Fibroblast of skin of abdomen (primary cell): ENCODE measurements at places on chromosomes 12 and 14.

DNA sequence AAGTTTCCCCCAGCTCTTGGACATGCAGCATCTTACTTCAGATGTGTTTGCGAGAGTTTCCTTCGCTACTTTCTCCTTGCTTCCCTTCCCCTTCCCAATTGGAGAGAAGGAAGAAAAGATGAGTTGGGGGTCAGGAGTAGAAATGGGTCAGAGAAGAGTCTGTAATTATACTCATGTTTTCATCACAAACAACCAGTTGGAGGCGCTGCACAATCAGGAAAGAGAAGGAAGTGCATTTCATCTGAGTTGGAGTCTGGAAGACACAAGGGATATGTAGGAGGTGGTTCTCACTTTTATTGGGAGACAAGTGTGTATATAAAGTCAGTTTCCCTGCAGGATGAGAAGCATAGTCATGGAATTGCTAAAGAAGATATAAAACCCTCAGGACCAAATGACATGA lies 31.3 kb upstream of the VSX2 start:
- DNase-seq, result no peak

- DNase-seq, result no peak
Measured at GRCh38 chr12:6057700-6058099, 66.8 kb downstream of the VWF start.

- DNase-seq, result peak; percentile 87
Measured at GRCh38 chr12:75635606-75636444, 124.4 kb upstream of the KRR1 start.

DNA sequence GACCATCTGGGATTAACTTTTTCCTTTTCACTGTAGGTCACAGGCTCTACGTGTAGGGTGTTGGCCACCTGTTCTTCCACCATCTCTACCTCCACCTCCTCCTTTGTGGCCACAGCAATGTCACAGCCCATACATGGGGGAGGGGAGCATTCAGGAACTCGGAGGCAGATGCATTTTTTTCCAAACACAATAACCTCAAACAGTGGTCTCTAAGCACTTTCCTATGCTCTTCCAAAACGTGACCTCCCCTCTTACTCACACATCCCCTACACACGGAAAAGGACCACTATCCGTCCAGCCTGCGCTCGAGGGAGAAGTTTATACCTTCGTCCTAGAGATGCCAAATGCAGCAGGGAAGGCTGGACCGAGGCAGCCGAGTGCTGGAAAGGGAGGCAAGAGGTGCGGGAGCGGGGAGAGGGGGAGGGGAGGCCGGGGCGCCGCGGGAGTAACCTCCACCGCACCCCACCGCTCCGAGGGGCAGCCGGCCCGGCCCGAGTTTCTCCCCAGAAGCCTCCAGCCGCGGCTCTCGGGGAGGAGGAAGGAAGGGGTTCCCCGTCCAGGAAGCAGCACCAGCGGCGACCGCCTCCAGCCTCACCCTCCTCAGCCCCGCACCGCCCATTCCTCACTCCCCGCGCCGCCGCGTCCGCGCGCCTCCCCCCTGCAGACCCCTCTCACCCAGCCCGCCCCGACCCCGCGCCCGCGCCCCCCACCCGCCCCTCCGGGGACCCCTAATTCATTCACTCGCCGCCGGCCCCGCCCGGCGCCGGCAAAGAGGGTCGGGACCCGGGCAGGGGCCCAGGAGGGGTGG lies 594 bp downstream of the KRAS start:
- DNase-seq, result no peak

- DNase-seq, result no peak
Measured at GRCh38 chr12:754473-754820, 2.1 kb downstream of the WNK1 start.

DNA sequence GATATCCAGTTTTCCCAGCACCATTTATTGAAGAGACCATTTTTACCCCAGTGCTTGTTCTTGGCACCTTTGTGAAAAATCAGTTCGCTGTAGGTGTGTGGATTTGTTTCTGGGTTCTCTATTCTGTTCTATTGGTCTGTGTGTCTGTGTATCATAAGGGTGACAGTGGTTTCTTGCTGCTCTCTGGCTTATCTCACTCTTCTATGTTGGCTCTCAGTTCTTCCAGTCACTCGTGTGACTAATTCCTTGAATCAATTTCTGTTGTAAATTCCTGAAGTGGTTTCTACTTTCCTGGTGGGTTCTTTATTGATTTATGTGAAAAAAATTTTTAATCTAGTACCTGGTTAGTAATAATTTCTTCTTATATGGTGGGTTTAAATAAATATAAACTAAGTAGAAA lies 58.3 kb downstream of the OTOGL start:
- DNase-seq, result peak; percentile 42

- DNase-seq, result peak; percentile 25
Measured at GRCh38 chr12:22083167-22083566, 37.1 kb downstream of the CMAS start.

DNA sequence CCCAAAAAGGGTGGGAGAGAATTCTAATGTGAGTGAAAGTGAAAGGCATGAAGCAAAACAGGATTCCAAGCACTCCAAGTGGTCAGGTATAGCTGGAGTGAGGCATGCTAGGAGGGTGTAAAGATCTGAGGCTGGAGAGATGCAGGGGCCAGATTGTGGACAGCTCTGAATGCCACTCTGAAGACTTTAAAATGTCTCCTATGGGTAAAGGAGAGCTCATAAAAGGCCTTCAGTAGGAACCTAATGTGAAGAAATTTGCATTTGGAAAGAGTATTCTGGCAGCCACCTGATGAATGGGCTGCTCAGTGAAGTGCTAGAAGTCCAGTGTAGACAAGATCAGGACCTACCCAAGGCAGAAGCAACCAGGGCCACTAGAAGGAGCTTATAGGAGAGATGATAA lies 68.9 kb downstream of the DNAI7 start:
- DNase-seq, result no peak

DNA sequence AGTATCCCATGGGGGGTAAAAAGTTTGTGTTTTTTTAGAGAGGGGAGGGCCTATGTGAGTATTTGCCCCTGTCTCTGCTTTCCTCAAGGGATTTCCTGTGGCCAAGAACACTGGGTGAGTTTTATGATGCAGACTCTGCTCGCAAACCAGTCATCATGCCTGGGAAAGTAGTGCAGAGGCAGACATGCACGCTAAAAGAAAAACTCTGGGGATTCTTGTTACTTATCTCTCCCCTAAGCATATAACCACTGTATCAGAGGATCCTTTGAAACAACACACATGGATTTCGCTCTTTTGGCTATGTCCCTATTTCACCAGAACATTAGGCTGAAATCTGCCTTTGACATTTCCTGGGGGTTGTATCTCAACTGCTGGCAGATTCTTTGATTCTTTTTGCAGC lies 1845.8 kb upstream of the SEL1L start:
- DNase-seq, result no peak

- no peak for DNase-seq
Measured at GRCh38 chr12:29725587-29726320, 58.0 kb downstream of the TMTC1 start.

DNA sequence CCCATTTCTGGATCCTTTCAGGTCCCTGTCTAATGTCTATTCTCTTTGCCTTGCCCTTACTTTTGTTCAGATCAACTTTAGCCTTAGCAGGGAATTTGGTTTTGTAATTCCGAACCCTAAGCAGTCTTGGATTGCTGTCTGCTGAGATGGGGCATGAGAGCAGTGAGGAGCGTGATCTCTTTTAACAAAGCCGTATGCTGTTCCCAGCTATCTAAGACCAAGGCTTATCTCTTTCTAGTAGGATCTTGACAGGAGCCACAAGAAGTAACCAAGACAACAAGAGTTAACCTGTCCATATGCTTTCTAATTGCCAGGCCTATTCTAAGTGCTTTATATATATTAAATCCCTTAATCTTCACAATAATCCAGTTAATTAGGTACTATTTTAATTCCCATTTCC lies 4.5 kb upstream of the DHRS7 start:
- DNase-seq, result no peak

DNA sequence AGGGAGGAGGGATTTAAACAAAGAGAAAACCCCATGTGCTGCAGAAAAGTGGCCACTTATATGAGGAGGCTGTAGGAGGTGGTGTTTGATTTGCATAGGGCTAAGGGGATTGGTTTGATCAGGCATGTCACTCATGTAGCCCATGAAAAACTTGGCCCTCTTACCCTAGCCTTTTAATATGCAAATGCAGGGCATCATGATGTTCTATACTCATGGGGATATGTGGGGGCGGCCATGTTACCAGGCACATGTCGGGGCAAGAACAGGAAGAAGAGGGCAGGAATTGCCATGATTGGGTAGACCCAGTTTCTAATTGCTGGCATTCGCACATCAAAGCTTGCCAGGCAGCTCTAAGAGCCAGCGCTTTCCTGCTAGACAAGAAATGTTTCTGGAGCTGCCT lies 28.8 kb downstream of the KLRK1 start:
- DNase-seq, result no peak

DNA sequence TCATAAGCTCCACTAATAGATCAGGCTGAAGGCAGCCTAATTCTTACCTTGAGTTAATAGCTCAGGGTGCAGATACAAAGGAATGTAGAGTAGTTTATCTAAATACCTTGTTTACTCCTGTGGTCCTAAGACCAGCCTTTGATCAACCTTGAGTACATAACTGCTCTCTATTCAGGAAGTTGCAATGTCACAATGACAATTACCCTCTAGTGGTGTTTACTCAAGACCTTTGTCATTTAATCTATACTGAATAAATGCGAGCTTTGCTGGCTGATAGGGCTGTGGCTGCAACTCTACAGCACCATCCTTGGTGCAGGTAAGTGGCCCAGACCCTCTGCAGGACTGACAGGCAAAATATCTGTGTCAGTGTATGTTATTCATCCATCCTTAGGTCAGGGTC lies 282.7 kb downstream of the ATXN7L3B start:
- DNase-seq, result no peak

GRCh38 chr12:56128670-56129205 lies 671 bp downstream of the ESYT1 start:
- DNase-seq, result no peak

DNA sequence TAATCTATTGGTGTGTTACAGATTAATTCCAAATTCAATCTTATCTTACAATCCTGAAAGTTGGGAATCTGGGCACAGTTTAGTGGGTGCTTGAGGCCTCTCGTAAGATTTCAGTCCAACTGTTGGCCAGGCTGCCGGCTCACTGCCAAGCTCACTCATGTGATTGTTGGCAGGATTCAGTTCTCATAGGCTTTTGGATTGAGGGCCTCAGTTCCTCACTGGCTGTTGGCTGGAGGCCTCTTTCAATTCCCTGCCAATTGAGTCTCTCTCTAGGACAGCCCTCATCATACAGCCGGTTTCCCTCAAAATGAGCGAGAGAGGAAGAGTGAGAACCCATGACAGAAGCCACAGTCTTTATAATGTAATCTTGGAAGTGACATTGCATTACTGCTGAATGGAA lies 123.5 kb upstream of the FBXO33 start:
- no peak for DNase-seq

- no peak for DNase-seq
Measured at GRCh38 chr12:125919856-125920470, 854.7 kb downstream of the AACS start.

- peak; percentile 79 for DNase-seq
Measured at GRCh38 chr12:94832780-94833681, 170.5 kb downstream of the NDUFA12 start.

- DNase-seq, result peak; percentile 33
Measured at GRCh38 chr12:69575346-69575745, 9.9 kb upstream of the CCT2 start.

- peak; percentile 92 for DNase-seq
Measured at GRCh38 chr12:128823916-128824839, at the start of gene SLC15A4. SLC15A4 (minus strand) TSS chr12:128823958; CDS start chr12:128823943, 15 bp downstream.

DNA sequence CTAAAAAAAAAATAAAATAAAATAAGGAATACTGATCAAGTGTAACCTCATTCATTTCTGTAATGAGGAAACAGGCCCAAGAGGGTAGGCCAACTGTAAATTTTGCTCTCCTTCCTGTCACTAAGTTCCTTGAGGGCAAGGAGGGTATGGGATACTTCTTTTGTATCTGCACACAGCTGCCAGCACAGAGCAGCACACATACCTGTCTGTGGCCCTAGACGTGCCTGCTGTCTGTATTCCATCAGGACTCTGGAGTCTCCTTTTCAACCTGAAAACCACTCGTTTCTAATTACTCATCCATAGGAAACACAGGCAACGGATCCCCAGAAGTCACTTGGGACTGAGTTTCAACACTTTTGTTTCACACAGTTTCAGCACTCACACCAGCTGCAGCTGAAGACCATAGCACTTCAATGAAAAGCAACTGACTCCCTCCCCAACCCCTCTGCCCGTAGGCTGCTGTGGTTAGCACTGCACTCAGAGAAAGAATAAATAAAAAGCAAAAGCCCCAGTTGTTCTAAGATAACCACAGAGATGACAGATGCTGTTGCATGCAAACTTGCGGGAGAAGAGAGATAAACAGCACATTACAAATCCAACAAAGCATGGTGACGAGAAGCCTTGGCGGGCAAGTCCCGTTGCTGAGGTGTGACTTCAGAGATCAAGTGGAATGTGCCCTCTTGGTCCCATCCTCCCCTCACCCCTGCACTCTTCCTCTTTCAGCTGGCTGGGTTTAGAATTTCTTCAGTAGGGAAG lies 24.9 kb downstream of the CRACR2A start:
- peak; percentile 24 for DNase-seq

DNA sequence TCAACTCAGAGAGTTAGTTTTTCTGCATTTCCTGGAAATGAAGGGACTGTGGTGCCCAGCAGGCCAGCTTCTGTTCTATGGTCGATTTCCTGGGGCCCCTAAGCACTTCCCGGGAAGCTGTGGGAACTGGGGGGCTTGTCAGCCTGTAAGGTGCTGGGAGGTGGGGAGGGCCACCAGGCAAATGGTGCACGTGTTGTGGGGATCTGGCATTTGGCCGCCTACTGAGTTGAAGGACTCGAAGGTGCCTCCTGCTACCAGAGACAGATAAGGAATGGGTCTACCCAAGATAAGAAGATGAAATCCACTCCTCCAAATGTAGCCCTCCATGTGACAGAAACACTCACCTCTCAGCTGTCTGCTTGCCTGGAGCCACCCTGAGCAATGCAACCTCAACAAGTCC lies 341.7 kb downstream of the DPF3 start:
- DNase-seq, result no peak

- no peak for DNase-seq
Measured at GRCh38 chr12:6956021-6956727, 5.0 kb downstream of the PTPN6 start.

DNA sequence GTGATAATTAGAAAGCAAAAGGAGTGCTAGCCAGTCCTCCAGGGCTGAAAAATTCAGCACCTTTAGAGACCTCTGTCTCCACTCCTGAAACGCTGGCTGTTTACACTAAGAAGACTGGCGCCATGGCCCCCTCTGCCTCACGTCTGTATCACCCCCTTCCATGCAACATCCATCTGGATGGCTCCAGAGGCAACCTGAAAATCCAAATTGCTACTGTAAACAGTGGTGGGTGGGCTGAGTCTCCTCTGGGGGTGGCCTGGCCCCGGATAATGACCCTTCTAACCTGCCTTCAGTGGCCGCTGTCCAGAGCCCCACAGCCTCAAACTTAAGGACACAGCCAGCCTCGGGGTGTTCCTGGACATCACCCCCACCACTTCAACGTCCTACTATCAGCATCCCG lies 1.4 kb downstream of the PRKD1 start:
- no peak for DNase-seq
